Tibial artery (tissue), 4 donors: ENCODE measurements at places on chromosomes 3 and 15.
A peak's percentile ranks its signal among the peaks of the same experiment; 100 is the strongest.

DNA sequence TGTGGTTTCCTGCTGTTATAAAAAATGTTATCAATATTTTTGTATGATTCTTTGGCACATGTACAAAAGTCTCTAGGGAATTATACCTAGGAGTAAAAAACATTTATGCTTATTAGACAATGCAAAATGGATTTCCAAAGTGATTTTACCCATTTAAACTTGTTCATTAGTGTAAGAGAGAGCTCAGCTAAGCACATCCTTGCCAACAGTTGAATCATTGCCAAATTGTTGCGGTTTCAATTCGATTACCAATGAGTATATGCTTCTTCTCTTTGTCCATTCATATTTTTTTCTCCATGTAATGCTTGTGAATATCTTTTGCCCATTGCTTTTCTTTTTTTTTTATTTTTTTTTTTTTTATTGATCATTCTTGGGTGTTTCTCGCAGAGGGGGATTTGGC, 17.2 kb downstream of the CASR start:
- no peak for DNase-seq

DNA sequence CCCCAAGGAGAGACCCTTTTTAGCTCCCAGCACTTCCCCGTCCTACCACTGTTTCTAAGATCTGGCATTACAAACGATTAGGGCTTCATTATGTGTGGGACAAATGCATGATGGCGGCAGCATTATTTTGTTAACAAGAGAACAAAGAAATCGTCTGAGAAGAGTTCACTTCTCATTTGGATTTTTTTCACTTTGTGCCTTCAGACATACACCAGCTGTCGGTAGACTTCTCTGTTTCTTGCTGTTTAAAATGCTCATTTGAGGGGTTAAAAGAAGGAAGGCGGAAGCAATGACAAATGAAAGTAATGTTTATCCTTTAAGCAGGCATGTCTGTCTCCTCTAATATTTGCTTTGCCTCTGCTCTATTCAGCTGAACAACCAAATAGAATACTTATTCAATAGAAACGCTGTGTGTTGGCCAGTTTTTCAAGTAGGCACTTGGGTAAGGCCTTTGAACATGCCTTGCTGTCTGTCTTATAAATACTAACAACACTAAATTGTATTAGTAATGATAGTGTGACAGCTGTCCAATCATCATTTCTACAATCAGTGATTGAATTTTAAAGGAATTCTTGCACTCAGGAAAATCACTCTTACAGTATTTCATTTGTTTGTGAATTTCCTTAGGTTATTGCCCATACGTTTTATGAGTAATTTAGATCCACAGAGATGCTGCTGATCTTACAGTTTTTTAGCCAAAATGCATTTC, 382.4 kb downstream of the IL5RA start:
- DNase-seq: no peak

DNA sequence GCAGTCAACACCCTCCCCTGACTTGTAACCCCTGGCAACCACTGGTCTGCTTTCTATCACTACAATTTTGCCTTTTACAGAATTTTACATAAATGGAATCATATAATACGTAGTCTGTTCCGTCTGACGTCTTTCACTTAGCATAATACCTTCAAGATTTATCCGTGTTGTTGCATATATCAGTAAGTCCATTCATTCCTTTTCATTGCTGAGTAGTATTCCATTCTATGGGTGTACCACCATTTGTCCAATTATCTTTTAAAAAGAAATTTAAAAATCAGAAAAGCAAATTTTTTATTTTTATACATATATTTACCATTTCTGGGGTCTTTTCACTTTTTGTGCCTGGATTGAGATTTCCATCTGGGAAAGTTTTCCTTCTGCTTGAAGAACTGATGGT, 35.5 kb downstream of the NOX5 start:
- DNase-seq: no peak

- DNase-seq: no peak
These were observed 189.2 kb downstream of the DTWD1 start for GRCh38 chr15:49809894-49810609.

DNA sequence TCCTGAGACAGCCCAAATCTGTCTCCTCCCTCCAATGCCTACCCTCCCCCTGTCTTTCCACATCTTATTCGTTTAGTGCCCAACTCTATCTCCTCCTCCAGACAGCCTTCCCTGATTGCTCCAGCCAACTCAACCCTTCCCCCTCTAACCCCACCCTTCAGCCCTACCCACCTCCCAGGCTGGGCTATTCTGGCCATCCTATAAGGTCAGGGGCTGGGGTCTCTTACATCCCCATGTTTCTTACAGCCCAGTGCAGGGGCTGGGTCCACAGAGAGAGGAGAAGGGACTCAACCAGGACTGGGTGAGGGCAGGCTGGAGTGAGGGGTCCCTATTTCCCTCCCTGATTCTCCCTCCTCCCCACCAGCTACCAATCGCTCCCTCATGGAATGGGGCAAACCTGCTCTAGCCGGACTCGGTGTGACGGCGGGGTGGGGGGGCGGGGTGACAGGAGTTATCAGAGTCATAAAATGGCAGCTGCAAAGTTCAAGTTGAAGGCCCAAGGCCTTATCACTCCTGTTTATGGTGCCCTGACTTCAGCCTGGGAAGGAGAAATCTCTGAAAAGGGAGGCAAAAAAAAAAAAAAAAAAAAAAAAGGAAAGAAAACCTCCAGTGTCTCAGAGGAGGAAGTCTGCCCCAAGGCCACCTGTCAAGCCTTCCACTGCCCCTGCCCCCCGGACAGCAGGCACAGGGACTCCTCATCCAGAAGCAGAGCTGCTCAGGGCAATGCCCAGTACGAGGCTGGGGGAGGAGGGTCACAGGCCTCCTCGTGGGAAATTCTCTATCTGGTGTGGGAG, 2.1 kb downstream of the VIPR1 start:
- peak; percentile 61 for DNase-seq

GRCh38 chr15:100703671-100704070, 101.3 kb downstream of the ASB7 start:
- no peak for DNase-seq

GRCh38 chr3:32021155-32021554, 39.6 kb downstream of the ZNF860 start:
- no peak for DNase-seq

DNA sequence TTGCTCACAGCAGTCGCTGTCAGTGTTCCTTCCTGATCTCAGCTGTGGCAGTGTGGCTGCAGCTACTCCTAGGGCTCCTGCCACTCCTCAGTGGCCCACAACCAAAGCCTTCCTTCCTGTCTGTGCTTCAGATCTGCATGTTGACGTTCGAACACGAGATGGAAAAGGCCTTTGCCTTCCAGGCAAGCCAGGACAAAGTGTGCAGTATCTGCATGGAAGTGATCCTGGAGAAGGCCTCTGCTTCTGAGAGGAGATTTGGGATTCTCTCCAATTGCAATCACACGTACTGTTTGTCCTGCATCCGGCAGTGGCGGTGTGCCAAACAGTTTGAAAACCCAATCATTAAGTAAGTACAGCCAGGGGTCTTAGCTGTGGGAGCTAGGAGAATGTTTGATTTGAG, 17.8 kb downstream of the MKRN2 start:
- no peak for DNase-seq

- DNase-seq: no peak
These were observed 51.8 kb upstream of the RFX7 start for GRCh38 chr15:56295433-56295832.

DNA sequence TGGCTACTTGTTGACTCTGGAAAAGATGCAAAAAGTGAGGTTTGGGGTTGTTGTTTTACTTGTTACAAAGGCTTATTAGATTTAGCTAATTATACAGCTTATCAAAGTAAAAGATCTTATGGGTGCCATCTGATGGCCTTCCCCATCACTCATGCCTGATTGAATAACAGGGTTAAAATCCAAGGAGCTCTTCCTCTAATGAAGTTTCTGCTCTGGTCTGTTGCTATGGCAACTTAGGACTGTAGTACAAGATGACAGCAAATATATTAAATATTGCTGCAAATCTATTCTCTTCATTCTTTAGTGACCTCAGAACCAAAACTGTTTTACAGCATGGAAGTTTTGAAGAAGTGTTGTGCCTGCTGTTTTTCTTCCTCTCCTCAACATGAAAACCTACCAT, 45.6 kb upstream of the SRGAP3 start:
- DNase-seq: no peak

DNA sequence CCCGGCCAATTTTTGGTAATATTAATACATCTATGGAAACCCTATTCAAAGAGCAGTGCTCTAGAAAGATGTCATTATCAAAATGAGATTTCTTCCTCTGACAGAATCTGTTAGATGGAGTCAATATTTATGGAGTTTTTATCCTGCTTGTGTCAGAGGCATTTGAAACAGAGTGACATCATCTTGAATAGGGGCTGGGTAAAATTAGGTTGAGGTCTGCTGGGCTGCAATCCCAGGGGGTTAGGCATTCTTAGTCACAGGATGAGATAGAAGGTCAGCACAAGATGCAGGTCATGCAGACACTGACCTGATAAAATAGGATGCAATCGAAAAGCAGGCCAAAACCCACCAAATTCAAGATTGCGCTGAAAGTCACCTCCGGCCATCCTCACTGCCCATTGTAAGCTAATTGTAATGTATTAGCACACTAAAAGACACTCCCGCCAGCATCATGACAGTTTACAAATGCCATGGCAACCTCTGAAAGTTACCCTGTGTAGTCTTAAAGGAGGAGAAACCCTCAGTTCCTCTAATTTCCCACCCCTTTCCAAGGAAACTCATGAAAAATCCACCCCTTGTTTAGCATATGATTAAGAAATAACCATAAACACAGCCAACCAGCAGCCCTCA, 27.3 kb upstream of the CCDC50 start:
- no peak for DNase-seq

DNA sequence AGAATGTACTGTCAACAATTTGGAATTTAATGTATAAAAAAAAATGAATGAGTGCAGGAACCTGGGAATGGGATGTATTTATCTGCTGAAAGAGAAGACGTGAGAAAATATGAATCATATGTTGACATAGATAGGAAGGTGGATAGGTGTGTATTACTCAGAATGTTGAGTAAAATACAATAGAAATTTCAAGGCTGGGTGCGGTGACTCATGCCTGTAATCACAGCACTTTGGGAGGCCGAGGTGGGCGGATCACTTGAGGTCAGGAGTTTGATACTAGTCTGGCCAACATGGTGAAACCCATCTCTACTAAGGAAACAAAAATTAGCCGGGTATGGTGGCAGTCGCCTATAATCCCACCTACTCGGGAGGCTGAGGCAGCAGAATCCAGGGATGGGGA, 202.8 kb downstream of the CADM2 start:
- no peak for DNase-seq

- DNase-seq: peak; percentile 27
These were observed 70.1 kb downstream of the SMAD3 start for GRCh38 chr15:67135494-67135893.

DNA sequence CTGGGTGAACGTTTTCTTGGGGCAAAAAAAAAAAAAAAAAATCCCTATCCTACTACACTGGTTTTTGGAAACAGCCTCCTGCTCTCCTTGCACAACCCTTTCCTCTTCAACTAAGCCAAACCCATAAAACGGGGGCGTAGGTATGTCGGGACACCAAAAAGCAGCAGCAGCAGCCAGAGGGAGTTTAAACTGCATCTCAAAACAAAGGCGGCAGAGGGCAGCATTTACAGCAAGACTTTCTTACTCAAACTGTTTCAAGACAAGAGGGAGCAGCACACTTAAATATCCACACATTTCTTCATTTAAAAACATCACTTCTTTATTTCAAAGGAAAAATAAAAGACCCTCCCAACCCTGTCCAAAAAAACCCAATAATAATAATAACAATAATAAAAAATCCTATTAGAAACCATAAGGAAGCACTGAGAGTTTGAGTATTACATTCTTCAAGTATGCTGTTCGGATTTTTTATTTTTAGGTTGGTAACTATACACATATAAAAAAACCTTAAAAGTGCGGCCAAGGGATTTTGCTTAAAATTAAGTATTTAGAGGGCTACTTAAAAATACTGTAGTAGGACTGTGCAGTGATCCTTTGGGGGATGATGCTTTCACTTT, 43.9 kb upstream of the PLXND1 start:
- peak; percentile 79 for DNase-seq

DNA sequence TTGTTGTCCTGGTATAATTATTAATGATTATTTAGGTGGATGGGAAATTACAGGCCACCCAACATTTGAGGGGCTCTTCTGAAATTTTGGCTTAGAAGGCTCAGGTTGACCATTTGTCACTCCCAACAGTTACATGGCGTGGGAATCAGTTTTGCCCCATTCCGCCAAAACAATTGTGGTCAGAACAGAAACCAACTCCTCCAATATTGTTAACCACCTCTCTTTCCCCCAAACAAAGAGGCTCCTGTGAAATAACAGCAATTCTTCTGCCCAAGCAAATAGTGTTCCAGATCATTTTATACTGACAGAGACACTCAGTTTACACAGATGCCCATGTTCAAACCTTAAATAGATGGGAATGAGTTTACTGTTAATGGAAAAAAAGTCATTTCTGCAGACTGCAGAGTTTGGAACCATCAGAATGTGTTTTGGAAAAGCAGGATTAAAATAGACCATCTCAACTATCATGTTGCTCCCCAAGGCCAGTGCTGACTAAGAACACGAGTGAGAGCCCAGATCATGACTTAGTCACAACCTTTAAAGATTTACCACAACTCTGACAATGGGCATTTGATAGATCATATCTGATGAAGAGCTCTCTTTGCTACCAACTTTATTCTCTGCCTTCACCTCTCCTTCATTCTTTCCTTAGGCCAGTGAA, 102.1 kb downstream of the DUT start:
- no peak for DNase-seq

DNA sequence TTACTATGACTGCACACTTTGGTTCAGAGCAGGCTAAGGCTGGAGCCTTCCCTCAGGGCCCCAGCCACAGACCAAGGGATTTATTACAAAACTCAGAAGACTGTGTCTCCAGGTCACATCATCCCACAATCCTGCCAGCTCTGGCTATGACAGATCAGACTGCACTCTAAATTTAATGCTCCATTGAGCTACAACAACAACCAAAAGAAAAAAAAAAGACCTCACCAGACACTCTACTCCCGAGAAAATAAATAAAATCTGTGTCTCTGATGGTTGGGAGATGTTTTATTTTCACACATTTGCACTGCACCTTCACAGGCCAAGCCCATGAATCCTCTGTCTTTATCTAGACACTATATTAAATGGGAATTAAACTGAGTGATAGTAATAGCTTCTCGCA, 50.8 kb upstream of the CTNNB1 start:
- no peak for DNase-seq

DNA sequence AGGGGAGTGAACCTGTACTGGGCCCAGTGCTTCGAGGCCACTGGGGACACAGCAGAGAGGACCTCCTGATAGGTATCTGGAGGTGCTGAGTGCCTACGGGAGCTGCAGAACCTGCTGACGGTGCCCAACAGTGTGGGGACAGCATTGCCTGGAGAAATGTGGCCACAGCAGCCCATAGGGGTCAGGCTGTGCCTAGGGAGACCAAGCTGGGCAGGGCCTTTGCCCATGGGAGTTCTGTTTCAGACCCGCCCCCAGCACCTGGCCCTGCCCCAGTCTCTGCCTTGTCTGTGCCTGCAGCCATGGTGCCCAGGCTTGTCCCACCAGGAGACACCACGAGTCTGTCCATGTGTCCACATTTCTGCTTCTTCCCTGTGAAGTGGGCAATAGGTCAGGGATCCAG, 15.3 kb upstream of the RPL32 start:
- DNase-seq: no peak
